ENCODE measurements at places on chromosomes 4 and X.

GRCh38 chr4:76199664-76200211 is 13.9 kb downstream of the SCARB2 start:
- H3K27ac ChIP-seq, result peak overlapping the region; percentile 12
- DNase-seq, result peak; percentile 31
- H3K4me1 ChIP-seq, result peaks cover 36% of the 10 kb centered on the region
- H3K4me3 ChIP-seq, result no peak overlapping the region
- peaks cover 4% of the 10 kb centered on the region for H3K36me3 ChIP-seq
- H3K27me3 ChIP-seq, result no peaks in the 10 kb centered on the region

DNA sequence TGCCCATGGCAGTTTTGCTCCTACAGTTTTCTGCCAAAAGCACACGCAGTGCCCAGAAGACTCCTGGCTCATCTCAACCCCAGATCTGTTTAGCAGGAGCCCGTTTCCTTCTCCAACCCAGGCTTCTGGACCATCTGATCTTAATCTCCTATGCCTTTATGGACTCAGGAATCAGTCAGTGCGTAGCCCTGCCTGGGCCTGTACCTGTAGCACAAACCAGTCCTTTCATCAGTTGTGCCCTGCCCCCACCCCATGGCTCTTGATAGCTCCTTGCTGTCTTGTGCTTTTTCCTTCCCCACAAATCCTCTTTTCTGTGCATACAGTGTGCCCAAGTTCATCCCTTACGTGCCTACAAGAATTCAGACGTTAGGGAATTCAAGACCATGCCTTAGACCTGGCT is 1.5 kb downstream of the ZNF718 start:
- H3K4me3 ChIP-seq, result peak overlapping the region; percentile 89
- H3K36me3 ChIP-seq, result peaks cover 1% of the 10 kb centered on the region
- DNase-seq, result no peak
- H3K27ac ChIP-seq, result no peak overlapping the region
- H3K27me3 ChIP-seq, result no peaks in the 10 kb centered on the region
- no peaks in the 10 kb centered on the region for H3K4me1 ChIP-seq

DNA sequence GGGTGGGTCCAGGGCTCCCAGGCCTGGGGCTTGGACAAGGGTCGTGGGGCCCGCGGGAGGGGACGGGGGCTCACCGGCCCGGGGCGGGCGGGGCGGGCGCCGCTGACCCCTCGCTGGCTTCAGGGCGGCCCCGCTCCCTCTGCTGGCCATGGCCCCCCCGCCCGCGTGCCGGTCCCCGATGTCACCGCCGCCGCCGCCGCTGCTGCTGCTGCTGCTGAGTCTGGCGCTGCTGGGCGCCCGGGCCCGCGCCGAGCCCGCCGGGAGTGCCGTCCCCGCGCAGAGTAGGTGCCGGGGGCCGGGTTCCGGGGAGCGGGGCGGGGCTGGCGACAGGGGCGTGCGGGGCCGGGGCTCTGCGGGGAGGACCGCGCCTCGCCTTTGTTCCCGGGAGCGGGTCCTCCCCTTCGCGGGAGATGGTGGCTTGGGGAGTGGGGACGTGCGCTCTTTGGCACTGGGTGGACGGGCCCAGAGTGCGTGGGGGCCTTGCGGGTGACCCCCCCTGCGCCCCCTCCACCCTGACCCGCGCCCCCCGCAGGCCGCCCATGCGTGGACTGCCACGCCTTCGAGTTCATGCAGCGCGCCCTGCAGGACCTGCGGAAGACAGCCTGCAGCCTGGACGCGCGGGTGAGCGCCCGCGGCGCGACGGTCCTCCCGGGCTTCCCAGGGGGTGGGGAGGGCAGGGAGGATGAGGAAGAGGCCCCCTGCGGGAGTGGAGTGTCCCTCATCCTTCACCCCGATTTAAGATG is 16.8 kb upstream of the NAT8L start:
- H3K4me1 ChIP-seq, result no peaks in the 10 kb centered on the region
- no peak for DNase-seq
- H3K4me3 ChIP-seq, result peak overlapping the region; percentile 74

- no peak overlapping the region for H3K4me3 ChIP-seq
- no peaks in the 10 kb centered on the region for H3K4me1 ChIP-seq
- H3K27me3 ChIP-seq, result no peaks in the 10 kb centered on the region
- no peaks in the 10 kb centered on the region for H3K36me3 ChIP-seq
These were observed 51.7 kb downstream of the UBE2NL start for GRCh38 chrX:143935601-143936000.

- no peak for DNase-seq
- no peaks in the 10 kb centered on the region for H3K4me1 ChIP-seq
- H3K27ac ChIP-seq, result no peak overlapping the region
- H3K36me3 ChIP-seq, result no peaks in the 10 kb centered on the region
These were observed 25.3 kb upstream of the GPC3 start for GRCh38 chrX:134010690-134011089.

DNA sequence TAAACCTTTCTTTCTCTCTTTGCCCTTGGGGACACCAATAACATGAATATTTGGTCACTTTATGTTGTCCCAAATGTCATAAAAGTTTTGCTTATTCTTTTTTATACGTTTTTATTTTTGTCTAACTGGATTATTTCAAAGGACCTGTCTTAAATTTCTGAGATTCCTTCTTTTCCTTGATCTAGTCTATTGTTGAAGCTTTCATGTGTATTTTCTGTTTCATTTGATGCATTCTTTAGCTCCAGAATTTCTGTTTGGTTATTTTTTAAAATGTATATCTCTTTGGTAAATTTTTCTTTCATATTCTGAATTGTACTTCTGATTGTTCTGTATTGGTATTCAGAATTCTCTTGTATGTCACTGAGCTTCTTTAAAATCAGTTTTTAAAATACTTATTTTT is 88.3 kb downstream of the PTCHD1 start:
- no peak overlapping the region for H3K27ac ChIP-seq
- no peaks in the 10 kb centered on the region for H3K36me3 ChIP-seq
- H3K4me1 ChIP-seq, result no peaks in the 10 kb centered on the region
- no peak for DNase-seq
- no peak overlapping the region for H3K4me3 ChIP-seq
- no peaks in the 10 kb centered on the region for H3K27me3 ChIP-seq

DNA sequence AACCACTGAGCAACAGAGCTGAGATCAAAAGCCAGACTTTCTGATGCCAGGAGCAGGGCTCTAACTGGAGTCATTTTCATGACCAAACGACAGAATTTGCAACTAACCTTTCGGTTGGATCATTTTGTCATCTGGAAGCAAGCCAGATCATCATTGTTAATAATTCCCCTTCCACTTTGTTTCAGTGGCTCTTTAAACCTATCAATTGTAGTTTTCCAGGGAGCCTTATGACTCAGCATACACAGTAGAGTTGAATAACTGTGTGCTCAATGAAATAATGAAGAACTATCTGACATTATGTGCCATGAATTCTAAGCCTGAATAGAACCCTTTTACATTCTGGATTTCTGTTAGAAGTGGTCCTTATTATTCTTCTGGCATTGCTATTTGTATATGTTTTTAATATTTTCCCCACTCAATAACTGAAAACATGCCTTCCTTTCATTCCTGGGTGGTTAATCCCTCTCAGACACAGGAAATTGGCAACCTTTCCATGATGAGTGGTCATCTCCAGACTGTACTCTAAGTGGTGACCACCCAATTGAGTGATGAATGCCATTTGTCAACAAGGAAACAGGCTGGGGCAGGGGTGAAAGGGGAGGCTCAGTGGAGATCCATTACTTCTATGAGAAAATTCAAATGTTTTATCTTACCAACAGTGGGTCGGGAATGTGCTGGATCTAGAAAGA is 431.8 kb downstream of the BCOR start:
- DNase-seq, result peak; percentile 15
- no peaks in the 10 kb centered on the region for H3K4me1 ChIP-seq
- no peaks in the 10 kb centered on the region for H3K36me3 ChIP-seq
- H3K27ac ChIP-seq, result no peak overlapping the region

DNA sequence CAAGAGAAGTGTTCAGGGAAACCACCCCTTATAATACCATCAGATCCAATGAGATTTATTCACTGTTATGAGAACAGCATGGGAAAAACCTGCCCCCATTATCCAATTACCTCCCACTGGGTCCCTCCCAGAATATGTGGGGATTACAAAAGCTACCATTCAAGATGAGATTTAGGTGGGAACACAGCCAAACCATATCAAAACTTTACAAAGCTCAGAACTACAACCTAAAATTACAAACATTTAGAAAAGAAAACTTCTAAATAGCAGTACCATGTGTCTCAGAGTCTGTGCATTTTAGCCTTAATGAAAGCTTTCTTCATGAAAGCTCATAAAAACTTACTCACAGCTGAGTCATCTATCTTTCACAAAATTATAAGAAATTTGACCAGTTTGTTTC is 1442.8 kb upstream of the PCDH7 start:
- H3K36me3 ChIP-seq, result no peaks in the 10 kb centered on the region
- H3K27ac ChIP-seq, result no peak overlapping the region
- H3K4me3 ChIP-seq, result no peak overlapping the region
- H3K4me1 ChIP-seq, result no peaks in the 10 kb centered on the region

DNA sequence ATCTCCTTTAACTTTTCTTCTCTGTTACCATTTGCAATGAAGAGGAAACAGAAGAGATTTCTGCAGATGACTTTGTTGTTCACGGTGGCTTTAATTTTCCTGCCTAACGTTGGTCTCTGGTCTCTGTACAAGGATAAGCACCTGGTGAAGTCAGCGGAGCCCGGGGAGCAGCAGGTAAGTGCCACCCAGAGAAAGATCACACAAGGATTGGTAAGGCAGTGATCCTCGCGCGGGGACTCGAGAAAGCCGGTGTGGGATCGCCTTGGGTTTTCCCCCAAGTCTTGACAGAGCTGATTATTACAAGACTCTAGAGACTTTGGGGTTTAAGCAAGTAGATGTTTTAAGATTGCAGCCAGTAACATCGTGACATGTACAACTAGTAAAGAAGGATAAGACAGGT is 1.3 kb downstream of the GALNTL6 start:
- H3K4me3 ChIP-seq, result no peak overlapping the region
- no peak overlapping the region for H3K27ac ChIP-seq
- H3K36me3 ChIP-seq, result no peaks in the 10 kb centered on the region
- no peaks in the 10 kb centered on the region for H3K4me1 ChIP-seq

GRCh38 chr4:128384765-128385598 is 97.4 kb upstream of the PGRMC2 start:
- no peaks in the 10 kb centered on the region for H3K36me3 ChIP-seq
- no peaks in the 10 kb centered on the region for H3K27me3 ChIP-seq
- no peak for DNase-seq
- H3K4me1 ChIP-seq, result peaks cover 33% of the 10 kb centered on the region

- no peak overlapping the region for H3K4me3 ChIP-seq
- peaks cover 18% of the 10 kb centered on the region for H3K27me3 ChIP-seq
- no peaks in the 10 kb centered on the region for H3K4me1 ChIP-seq
- no peak overlapping the region for H3K27ac ChIP-seq
- peaks cover 16% of the 10 kb centered on the region for H3K36me3 ChIP-seq
These were observed 14.5 kb upstream of the KDM5C start for GRCh38 chrX:53239474-53239873.

- H3K4me3 ChIP-seq, result no peak overlapping the region
- H3K4me1 ChIP-seq, result no peaks in the 10 kb centered on the region
- no peaks in the 10 kb centered on the region for H3K36me3 ChIP-seq
- DNase-seq, result no peak
These were observed 748.2 kb upstream of the ATOH1 start for GRCh38 chr4:93080316-93080715.

- peaks cover 16% of the 10 kb centered on the region for H3K36me3 ChIP-seq
- H3K4me1 ChIP-seq, result no peaks in the 10 kb centered on the region
- H3K4me3 ChIP-seq, result no peak overlapping the region
- DNase-seq, result no peak
These were observed 20.9 kb downstream of the PGM2 start for GRCh38 chr4:37847311-37847884.

DNA sequence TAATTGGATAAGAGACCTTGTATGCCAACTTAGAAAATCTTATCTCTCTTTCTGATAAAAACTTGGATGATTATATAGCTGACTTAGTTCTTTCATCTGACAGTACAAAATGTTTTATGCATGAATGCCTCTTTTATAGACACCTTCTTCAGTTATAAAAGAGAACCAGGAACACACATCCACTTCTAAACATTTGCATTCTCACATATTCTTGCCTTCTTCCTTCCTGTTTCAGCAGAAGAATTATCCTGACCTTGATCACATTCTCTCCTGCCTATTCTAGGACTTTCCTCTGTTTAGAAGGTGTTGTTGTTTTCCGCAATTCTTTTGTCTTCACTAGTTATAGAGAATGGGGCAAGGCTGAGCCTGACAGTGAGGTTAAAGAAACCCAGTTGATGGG is 80.9 kb downstream of the LARP7 start:
- no peak overlapping the region for H3K4me3 ChIP-seq
- H3K36me3 ChIP-seq, result no peaks in the 10 kb centered on the region
- H3K27ac ChIP-seq, result no peak overlapping the region

GRCh38 chr4:20384456-20384855 is 132.8 kb downstream of the SLIT2 start:
- no peaks in the 10 kb centered on the region for H3K27me3 ChIP-seq
- no peak for DNase-seq
- no peaks in the 10 kb centered on the region for H3K4me1 ChIP-seq

GRCh38 chrX:41822892-41823291 is 98.9 kb downstream of the GPR82 start:
- H3K27me3 ChIP-seq, result no peaks in the 10 kb centered on the region
- no peak for DNase-seq
- H3K4me3 ChIP-seq, result no peak overlapping the region
- H3K27ac ChIP-seq, result no peak overlapping the region

DNA sequence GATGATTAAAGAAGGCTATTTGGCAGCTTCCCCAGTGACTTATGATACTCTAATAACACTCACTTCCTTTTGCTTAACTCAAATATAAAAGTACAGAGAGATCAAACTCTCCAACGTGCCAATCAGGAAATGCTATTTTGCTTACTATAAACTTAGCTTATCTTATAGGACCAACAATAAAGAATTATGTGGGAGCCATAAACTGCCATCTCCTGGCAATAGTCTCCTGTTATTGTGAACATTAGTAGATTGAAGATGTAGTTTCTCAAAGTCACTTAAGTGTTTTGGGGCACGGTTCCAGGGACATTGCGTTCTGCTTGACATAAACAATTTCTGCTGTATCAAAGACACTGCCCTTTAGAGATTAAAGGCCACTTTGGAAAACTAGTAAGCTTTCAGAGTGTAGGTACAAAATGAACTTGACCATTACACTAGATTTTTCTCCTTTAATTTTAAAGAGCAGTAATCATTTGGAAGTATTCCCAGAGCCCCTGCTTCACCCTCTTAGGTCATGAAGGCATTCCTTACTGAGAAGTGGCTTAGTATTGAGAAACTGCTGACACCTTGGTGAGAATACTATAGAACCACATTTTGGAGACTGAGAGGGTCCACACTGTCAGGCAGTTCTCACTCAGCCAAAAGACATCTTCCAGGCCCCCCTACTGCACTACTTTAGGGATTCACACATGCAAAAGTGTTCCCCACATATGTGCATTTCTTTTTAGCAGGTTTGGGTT is 51.9 kb downstream of the MAOA start:
- no peaks in the 10 kb centered on the region for H3K36me3 ChIP-seq
- peaks cover 4% of the 10 kb centered on the region for H3K4me1 ChIP-seq
- no peak for DNase-seq
- no peak overlapping the region for H3K4me3 ChIP-seq
- no peak overlapping the region for H3K27ac ChIP-seq

- no peak overlapping the region for H3K4me3 ChIP-seq
- no peak overlapping the region for H3K27ac ChIP-seq
- no peak for DNase-seq
- H3K36me3 ChIP-seq, result peaks cover 2% of the 10 kb centered on the region
These were observed 137.6 kb downstream of the PTTG2 start for GRCh38 chr4:38097818-38098217.

- no peak overlapping the region for H3K27ac ChIP-seq
- H3K4me3 ChIP-seq, result no peak overlapping the region
- H3K4me1 ChIP-seq, result no peaks in the 10 kb centered on the region
- no peak for DNase-seq
- no peaks in the 10 kb centered on the region for H3K27me3 ChIP-seq
These were observed 2.1 kb downstream of the CCDC120 start for GRCh38 chrX:49060914-49061313.

Measured in IMR-90 (cell line).